ENCODE measurements at places on chromosomes 13 and 19.
A peak's percentile ranks its signal among the peaks of the same experiment; 100 is the strongest.

- DNase-seq, result peak; percentile 37
Observed at GRCh38 chr19:34317311-34317927, 47.6 kb upstream of the GPI start.

GRCh38 chr19:21423057-21424041 is 26.4 kb downstream of the ZNF493 start:
- DNase-seq, result no peak

GRCh38 chr19:16402041-16402440 is 69.7 kb downstream of the EPS15L1 start:
- DNase-seq, result no peak

- no peak for DNase-seq
Observed at GRCh38 chr13:93450761-93451160, 224.2 kb downstream of the GPC6 start.

DNA sequence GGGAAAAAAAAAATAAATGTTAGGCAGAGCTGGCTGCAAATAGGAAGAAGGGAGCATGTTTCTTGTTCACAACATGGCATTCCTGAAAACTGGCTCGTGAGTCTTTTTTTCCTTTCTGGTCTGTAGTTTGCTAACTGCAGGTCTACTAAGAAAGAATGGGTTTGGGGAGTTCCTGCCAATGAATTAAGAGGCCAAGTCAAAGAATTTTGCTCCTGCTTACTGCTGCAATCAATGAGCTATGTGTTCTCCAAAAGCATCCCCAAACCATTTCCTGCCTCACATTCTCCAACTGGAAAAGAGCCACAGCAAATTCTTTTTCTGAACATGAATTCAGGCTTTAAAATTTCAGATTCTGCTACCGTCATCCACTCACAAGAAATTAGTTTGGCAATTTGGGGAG is 88.6 kb downstream of the DCT start:
- peak; percentile 33 for DNase-seq

DNA sequence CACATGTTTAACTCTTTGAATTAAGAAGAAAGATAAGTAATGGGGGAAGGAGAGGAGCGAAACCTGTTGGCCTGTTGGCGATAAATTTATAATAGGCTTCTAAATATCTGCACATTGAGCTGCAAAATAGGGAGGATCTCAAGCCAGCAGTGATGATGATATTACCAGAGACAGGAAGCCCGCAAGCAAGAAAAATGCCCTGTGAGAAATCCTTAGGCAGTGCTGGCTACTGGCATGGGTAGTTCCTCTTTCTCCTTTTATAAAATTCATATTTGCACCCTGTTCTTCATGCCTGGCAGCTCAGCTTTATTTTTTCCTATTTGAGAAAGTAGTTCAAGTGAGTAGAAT is 858 bp upstream of the USP12 start:
- DNase-seq, result peak; percentile 73

Data from OCI-M1 (cell line).